ENCODE measurements at places on chromosomes 4 and X. TPM values are rescaled to one million over a fixed set of nuclear protein-coding genes. Genes with fewer than 3 reads are reported as not detected.

Gene FGF2
- 69.2 TPM for total RNA-seq

Gene FAM53A
- total RNA-seq, result 4.3 TPM

Gene MAML3
- total RNA-seq, result 0.72 TPM

Gene SMIM31
- not detected for total RNA-seq

Gene CITED1
- not detected for total RNA-seq

Gene IQCM
- not detected for total RNA-seq

Gene FAM184B
- under 0.01 TPM for total RNA-seq

Gene TTC29
- total RNA-seq, result under 0.01 TPM

Gene ZCCHC18
- total RNA-seq, result 1.1 TPM

Gene NEUROG2
- total RNA-seq, result not detected

Gene NLGN4X
- 11.5 TPM for total RNA-seq

Gene SFRP2
- total RNA-seq, result not detected

Gene AFP
- total RNA-seq, result not detected

- DNase-seq, result no peak
Measured at GRCh38 chrX:150212672-150213480, 150.2 kb upstream of the MAMLD1 start.

- DNase-seq, result no peak
Measured at GRCh38 chr4:51884606-51885005, 41.7 kb downstream of the DCUN1D4 start.

- DNase-seq, result no peak
Measured at GRCh38 chr4:84381759-84382158, 117.3 kb downstream of the NKX6-1 start.

- peak; percentile 11 for DNase-seq
Measured at GRCh38 chr4:56211202-56211601, 176.1 kb downstream of the AASDH start.

DNA sequence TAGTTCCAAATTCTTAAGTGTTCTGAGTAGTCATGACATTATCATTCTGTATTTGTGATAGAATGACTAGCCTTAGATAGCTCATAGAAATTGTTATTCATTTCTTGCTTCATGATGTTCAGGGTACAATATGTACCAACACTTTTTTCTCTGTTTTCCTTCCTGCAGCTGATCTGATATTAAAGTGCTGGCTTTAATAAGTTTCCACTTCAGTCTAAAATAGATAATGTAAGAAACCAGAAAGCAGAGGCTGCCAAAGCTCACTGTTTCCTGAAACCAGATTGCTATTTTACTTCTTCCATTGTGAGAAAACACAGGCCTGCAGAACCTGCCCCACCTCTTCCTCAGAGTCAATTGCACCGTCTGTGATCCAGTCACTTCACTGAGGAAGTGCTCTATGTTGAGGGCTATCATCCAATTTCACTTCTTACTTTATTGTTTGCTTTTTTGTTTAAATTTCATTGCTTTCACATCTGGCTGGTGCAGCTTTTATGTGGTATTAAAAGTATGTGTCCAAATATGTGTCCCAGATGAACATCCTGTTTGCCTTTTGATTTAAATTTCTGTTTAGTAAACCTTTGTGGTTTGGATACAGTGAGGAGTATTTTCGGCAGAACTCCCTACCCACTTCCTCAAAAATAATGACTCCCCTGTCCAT is 652.1 kb downstream of the ANKRD50 start:
- no peak for DNase-seq

DNA sequence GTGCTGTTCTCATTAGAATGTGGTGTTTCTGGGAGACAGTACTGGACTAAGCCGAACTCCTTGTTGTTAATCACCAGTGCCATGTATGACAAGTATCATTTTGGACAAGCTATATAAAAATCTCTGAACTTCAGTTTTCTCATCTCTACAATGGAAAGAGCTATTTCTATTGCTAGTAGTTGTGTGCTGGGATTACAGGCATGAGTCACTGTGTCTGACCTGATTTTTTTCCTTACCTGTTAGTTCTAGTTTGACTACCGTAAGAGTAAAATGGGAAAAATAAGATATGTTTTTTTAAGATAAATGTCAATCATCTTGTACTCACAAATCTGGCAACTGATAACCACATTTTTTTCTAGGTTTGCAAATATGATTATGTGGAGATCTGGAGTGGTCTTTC is 192.3 kb downstream of the TLL1 start:
- no peak for DNase-seq

GRCh38 chr4:112765317-112765974 is 128.5 kb downstream of the LARP7 start:
- DNase-seq, result no peak

- DNase-seq, result no peak
Measured at GRCh38 chr4:183499389-183499788, 5.5 kb upstream of the ING2 start.

- no peak for DNase-seq
Measured at GRCh38 chrX:143095321-143095720, 69.6 kb downstream of the SPANXN4 start.

DNA sequence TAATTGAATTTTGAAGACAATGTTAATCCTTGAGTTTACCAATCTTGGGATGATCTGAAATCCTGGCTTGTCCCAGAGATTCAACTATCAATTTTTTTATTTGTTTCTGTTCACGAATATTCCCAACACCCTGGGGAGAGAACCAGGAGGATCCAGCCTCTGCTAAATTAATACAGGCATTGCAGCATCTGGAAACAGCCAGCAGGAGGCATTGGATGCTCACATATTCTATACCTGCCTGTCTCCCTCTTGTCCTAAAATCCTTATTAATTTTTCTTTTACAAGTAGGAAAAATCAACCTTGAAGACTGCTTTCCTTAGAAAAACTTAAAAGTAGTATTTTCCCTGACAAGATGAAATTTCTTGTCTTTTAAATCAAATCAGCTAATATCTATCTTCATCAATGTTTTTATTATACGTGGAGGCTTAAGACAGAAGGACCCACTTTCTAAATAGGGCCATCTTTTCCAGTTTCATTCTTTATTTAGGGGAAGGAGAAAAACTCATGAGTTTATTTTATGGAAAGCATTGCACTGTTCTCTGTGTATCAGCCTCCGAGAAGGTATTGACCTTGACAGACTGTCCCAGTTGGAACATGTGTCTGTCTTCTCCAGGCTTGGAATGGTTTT is 102.4 kb downstream of the CLNK start:
- DNase-seq, result no peak

GRCh38 chrX:7191681-7192110 is 43.7 kb upstream of the PUDP start:
- DNase-seq, result no peak

GRCh38 chr4:33746979-33747378 is 2497.3 kb downstream of the ARAP2 start:
- DNase-seq, result no peak

- DNase-seq, result no peak
Measured at GRCh38 chr4:52358366-52358765, 300.7 kb downstream of the USP46 start.

DNA sequence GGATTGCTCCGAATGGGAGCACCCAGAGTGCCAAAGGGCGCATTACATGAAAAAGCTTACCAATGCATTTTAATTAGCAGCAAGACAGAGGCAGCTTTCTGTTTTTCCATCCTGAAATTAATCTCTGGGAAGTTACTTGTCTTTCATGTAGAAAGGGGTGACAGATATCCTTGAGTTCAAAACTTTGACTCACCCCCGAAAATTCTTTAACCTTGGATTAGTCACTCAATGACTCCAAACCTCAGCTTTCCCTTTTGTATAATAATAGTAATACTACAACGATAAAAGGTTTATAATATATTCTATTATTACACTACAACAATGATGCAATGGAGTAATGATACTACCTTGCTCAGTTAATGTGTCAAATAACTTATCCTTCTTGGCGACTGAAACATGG is 126.3 kb downstream of the ADAMTS3 start:
- DNase-seq, result no peak

DNA sequence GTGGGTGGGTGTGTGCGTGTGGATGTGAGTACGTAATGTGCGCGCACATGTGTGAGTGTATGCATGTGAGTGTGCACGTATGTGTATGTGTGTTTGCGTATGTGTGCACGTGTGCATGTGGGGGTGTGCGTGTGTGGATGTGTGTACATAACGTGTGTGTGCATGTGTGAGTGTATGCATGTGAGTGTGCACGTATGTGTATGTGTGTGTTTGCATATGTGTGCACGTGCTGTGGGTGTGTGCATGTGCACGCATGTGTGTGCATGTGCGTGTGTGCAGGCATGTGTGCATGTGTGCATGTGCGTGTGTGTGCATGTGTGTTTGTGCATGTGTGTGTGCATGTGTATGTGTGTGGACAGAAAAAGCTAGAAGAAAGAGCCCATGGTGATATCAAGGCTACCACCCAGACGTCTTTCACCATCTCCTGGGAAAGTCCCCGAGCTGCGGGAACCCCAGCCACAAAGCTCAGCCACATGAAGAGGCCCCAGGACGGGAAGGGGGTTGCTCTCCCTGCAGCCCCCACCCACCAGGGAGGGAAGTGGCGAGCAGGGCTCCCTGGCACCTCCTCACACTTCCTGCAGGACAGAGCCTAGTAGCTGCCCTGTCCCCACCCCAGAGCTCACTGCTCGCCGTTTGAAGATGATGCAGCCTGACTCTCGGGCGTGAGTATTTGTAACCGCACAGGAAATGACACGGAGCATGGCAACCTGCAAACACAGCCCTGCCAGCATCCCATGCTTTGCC is 108.3 kb downstream of the DCTD start:
- DNase-seq, result peak; percentile 87

DNA sequence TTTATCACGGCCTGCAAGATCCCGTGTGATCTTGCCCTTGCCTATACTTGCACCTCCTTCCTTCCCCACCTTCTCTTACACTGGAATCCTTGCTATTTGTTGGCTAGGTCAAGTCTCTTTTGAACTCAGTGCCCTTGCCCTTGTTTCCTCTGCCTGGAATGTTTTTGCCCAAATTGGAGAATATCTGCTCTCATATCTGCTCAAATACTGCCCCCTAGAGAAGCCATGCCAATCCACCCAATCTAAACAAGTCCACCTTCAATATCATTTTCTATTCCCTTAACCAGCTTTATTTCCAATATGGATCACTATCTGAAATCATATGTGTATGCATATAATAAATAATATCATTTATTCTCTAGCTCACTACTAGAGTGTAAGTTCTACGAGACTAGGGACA is 1044.2 kb upstream of the FTHL17 start:
- DNase-seq, result no peak

DNA sequence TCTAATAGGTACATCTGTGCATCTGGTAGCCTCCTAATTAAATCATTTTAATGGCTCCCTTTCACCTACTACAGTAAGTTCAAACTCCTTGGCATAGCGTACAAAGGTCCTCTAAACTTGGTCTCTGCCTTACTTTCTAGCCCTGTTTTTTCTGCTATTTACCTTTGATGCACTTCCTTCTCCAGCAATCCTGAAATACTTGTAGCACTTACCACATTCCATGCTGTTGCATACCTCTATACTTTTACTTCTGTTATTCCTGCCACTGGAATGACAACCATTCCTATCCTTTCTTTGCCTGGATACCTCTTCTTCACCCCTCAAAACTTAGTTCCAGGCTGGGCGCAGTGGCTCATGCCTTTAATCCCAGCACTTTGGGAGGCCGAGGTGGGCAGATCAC is 56.6 kb upstream of the LHFPL1 start:
- no peak for DNase-seq

DNA sequence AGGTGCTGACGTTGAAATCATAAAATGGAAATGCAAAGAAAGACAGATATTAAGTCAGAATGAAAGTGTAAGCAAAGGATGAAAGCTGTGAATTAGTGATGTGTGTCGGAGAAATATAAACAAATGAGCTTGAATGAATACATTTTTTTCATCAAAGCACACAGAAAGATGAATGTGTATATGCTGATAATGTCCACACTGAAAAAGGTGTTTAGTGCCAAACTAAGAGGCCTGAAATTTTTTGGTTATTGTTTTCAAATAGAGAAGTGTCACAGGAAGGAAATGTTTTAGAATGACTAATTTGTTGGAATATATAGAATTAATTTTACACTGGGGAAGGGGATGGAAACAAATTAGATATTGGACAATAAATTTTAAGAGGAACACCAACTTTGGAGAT is 1217.6 kb downstream of the PCDH18 start:
- DNase-seq, result no peak

GRCh38 chr4:38415682-38416081 is 248.3 kb upstream of the KLF3 start:
- no peak for DNase-seq

DNA sequence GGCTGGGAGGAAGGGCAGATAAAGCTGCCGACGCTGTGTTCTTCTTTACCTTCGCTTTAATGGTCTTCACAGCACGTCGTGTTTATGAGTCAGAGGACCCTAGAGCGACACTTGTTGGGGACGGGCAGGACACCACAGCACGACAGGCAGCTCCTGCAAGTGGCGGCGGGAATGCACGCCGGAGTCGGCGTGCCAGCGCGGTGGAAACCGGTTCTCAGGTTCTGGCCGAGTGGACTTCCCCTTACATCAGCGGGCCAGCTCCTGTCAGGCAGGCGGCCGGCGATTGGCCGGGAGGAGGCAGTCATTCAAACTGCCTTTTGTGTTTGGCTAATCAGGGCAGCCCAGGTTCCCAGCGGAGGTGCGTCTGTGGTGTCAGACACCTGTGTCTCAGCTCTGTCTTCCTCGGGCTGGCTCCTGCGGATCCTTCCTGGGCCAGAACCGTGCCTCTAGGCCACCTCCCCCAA is 150.9 kb downstream of the SHROOM3 start:
- no peak for DNase-seq

- peak; percentile 34 for DNase-seq
Measured at GRCh38 chr4:1045595-1046201, 34.3 kb downstream of the FGFRL1 start.

GRCh38 chr4:173380987-173381386 is 10.2 kb downstream of the SAP30 start:
- DNase-seq, result no peak

- DNase-seq, result no peak
Measured at GRCh38 chr4:158280856-158281255, 70.6 kb downstream of the TMEM144 start.

- no peak for DNase-seq
Measured at GRCh38 chr4:23384741-23385140, 505.1 kb downstream of the PPARGC1A start.

- DNase-seq, result no peak
Measured at GRCh38 chr4:10732235-10732913, 47.8 kb upstream of the CLNK start.

DNA sequence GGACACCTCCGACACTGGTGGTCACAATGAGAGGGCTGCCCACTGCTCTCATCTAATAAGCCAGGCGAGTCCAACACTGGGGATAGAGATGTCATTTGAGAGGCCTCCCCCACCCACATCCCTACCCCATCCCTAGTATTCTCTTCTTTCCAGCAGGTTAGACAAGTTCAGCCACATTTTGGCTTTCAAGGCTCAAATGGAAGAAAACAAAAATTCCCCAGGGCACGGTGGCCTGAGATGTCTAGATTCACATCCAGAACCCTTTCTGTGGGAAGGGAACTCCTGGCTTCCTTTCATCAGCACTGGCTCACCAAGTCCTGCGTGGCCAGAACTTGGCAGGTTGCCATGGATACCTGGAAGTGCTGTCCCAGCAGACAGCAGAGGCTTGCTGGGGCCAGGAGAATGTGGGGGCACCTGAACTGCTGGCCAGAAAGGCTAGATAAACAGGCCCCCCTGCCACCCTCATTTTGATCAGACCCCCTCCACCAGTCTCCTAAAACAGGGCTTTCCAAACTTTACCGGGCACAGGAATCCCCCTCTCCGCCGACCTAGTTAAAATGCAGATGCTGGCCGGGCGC is 1.3 kb upstream of the NYX start:
- DNase-seq, result peak; percentile 71

GRCh38 chr4:113446019-113446418 is 315.5 kb downstream of the CAMK2D start:
- no peak for DNase-seq

GRCh38 chr4:160877087-160877790 is 1286.6 kb downstream of the FSTL5 start:
- no peak for DNase-seq

All from osteoblast (primary cell).